ENCODE measurements at places on chromosomes 13 and 19.
A peak's percentile ranks its signal among the peaks of the same experiment; 100 is the strongest.

GRCh38 chr13:107296804-107297203, 728.9 kb upstream of the ARGLU1 start:
- no peak for DNase-seq

DNA sequence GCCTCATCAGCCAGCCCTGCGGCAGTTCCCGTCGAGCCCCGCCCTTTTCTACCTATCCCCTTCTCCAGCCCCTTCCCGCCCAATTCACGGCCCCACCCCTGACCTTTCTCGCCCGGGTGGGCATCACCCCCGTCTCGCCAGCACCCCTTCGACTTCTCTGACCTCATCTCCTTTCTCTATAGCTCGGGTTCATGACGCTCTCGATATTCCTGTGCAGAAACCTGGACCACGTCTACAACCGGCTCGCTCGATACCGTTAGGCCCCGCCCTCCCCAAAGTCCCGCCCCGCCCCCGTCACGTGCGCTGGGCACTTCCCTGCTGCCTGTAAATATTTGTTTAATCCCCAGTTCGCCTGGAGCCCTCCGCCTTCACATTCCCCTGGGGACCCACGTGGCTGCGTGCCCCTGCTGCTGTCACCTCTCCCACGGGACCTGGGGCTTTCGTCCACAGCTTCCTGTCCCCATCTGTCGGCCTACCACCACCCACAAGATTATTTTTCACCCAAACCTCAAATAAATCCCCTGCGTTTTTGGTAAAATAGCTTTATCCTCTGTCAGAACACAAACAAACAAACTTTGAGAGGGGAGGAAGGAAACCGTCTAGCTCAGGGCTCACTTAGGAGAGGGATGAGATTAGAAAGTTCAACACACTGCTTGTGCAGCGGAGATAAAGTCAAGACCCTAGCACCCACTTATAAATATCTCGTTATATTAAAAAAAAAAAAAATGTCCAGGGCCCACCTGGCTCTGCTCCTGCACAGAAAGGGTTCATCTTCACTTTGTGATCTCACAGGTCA, 5.1 kb downstream of the CD37 start:
- no peak for DNase-seq

DNA sequence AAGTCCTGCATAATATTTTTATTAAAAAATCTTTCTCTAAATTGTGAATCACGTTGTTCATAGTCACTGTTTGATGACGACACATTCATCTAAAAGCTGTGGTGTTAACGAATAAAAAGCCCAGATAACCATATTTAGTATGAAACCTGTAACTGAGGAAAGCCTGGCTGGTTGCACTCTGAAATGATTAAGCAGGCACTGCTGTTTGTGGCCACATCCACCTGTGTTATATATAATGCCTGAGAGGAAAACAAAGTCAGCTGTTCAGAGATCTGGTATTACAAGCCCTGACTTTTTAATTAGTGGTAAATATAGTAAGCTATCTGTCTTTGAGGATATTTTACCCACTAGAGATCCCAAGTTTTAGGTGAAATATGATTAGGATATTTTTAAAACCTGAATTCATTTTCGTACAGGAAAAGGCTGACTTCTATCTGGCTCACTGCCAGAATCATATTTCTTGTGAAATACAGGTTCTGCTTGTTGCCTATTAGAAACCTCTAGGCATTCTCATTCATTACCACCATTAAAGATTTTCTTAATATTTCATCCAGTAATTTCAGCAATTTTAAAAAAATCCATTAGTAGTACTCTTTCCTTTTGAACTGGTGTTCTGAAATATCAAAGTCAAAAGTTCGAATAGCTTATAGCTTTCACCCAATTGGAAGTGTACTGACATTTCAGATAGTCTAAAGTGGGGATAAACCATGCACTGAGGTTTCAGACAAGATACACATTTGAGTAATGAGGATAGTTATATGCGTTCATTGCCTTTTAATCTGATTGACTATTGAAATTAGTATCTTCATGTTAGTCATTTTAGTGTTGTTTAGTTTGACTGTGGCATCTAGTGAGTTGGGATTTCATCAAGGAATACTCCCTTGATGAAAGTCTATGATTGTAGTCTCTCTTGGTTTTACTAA, 79.7 kb downstream of the LMO7 start:
- DNase-seq = no peak

GRCh38 chr19:9381361-9381785, 18.6 kb downstream of the ZNF177 start:
- DNase-seq = no peak

- DNase-seq = no peak
Observed at GRCh38 chr13:90305796-90306195, 1041.7 kb upstream of the MIR17HG start.

DNA sequence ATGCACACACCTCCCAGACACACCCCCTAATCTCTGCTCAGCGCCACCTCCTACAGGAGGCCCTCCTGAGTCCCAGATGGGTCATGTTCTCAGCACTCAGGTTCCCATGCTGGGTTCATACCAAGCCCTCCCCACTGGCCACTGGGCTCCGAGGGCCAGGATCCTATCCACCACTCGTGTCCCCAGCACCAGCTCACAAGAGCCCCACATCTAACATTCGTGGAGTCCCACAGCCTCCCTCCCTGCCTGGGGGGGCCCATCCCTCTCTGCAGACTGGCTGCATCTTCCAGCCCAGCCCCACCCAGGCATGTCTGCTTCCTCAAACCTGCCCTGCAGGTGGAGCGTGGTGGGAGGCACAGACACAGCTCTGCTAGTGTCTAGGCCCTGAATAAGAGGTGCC, 227.4 kb downstream of the TUBA3C start:
- DNase-seq = no peak

- no peak for DNase-seq
Observed at GRCh38 chr19:30228835-30229524, 143.2 kb upstream of the ZNF536 start.

- DNase-seq = peak; percentile 84
Observed at GRCh38 chr19:344625-345319, at the start of gene MIER2. Gene MIER2, minus strand, starts transcription at chr19:344796. Its CDS starts 14 bp downstream, at chr19:344782.

DNA sequence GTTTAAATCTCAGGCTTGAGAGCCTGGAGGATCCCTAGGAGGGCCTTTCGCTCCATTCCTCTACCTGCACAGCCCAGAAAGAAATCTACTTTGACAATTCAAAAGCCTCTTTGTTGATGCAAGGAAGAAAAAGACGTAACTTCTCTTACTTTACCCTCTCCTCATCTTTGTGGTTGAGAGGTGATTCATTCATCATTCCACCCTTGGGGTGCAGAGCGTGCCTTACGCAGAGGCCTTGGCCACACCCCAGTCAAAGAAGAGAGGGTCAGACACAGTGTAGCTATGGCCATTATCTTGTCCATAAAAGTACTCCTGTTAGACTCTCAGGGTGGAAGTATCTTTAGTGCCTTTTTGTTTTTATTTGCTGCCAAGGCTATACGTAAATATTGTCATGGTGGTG, 184.0 kb downstream of the IRS2 start:
- no peak for DNase-seq

- no peak for DNase-seq
Observed at GRCh38 chr13:42899266-42899665, 92.8 kb downstream of the EPSTI1 start.

DNA sequence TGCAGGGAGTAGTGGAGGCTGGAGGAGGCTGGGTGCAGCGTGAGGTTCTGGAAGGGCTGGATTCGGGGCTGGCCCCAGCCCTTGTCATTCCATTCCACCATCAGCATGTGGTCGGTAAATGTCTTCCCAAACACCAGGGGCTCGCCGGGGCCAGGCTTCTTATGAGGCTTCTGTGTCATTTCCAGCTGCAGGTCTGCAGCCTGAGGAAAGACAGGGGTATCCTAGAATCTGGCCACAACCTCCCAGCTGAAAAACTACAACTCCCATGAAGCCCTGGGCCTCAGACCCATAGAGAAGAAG, 4.4 kb downstream of the BCAT2 start:
- no peak for DNase-seq

DNA sequence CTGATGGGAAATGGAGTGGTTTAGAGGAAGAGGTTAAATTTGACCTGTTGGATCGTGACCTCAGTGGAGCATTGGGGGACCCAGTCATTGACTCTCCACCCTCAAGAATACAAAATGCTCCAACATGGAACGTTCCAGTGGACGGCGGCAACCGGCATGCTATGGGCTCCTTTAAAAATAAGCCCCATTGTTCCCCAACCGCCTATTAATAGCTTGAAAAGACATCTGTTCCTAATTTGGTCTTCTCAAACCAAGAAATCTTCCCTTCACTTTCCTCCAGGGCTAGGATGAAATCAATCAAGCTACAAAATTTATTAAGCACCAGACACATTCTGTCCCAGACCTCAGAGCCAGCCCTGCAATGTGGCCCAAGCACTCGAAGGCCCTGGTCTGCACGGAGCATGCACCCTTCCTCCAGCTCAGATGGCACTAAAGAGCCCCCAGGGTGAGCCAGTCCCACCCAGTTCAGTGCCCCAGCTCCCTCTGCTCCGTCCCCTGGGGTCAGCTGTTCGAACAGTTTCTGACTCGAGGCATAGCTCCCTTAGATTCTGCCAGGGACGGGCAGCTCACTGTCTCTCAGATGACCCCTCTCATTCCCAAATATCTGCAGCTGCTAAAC, 22.5 kb upstream of the VSTM2B start:
- DNase-seq = no peak

DNA sequence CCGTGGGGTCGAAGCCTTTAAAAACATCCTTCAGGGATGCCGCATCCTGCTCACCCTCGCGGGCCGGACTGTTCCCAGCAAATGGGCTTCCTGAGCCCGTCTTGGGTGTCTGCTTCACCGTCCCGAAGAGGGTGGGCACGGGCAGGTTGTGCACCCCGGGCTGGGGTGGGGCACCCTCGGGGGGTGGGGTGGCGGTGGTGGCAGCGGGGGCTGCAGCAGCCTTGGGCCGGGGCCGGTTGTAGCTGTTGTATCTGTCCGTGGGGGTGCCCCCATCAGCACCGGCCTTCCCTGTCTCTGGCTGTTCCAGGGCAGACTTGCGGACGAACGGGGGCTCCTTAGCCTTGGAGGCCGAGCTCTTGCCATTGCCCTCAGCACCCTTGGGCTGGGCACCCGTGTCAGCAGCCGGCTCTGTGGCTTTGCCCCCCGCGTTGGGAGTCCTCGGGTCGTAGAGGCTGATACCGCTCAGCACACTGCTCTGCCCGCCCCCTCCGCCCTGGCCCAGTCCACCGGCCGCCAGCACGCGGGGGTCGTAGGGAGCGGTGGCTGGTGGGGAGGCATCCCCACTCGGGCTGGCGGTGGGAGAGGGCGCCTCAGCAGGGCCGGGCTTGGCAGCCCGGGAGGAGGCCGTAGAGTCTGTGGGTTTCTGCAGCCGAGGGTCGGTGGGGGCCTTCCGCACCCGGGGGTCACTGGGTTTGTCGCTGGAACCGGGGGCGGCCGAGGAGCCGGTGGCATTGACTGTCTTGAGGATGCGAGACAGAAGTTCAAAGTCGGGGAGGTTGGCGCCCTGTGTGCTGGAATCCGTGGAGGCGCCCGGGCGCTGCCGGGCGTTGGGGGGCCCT, 18.2 kb upstream of the TMEM160 start:
- DNase-seq = no peak

Data from stimulated activated CD4-positive, alpha-beta T cell treated with anti-CD3 and anti-CD28 coated beads, Interleukin-4, amount 100 ng/mL, for 48 hours (primary cell).